ENCODE measurements at places on chromosomes 11 and 22.

- no peak for DNase-seq
These were observed 42.4 kb upstream of the TSKU start for GRCh38 chr11:76740772-76741171.

- DNase-seq, result no peak
These were observed 945.5 kb downstream of the OPCML start for GRCh38 chr11:132586801-132587200.

DNA sequence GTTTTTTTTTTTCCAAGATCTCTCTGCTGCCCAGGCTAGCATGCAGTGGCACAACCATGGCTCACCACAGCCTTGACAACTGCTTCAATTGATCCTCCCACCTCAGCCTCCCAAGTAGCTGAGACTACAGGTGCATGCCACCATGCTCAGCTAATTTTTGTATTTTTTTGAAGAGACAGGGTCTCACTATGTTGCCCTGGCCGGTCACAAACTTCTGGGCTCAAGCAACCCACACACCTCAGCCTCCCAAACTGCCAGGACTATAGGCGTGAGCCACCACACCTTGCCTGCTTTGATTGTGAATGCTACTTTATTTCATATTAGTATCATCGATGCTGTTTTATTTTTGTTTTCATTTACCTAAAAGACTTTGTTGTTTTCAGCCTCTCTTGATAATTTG lies 81.5 kb upstream of the GNAZ start:
- DNase-seq, result no peak

- no peak for DNase-seq
These were observed 15.5 kb upstream of the CTSD start for GRCh38 chr11:1779034-1779805.

DNA sequence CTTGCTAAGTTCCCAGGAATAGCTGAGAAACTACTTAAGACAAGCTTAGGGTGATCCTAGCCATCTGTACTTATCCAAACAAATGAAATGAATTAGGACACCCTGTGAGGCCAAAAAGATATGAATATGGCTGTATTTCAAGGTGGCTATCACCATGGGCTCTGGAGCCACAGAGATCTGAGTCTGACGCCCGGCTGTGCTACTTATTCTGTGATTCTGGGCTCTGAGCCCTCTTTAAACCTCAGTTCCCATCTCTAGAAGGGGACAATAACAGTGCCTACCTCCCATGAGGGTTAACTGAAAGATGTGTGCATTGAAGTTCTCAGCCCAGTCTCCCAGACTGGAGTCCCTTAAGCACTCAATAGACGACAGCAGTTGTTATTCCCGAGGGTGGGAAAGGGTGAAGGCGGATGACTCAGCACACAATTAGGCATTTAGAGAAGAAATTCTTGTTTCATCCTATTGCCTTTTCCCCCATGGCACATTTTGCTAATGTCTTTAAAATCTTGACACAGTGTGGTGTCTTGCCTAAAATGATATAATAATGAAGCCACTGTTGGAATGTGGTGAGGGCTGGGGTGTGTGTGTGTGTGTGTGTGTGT lies 132.5 kb downstream of the ADAMTS15 start:
- peak; percentile 95 for DNase-seq

DNA sequence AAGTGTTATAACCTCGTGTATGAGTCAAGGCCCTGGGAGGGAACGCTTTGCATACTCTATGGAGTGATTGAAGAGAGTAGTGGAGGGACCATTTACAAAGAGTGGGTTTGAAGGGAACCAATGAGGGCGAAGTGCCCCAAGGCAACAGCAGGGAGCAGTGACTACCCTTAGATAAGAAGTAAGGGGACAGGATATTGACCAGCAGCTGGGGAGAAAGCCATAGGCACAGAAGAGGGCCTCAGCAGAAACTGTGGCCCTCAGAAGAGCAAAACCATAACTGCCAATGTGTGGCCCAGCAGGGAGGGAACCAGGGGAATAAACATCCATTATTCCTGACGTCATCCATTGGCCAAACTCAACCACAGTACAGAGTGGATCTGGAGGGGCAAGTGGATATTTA lies 24.7 kb downstream of the PARVA start:
- DNase-seq, result no peak

- DNase-seq, result no peak
These were observed 421 bp upstream of the PRR33 start for GRCh38 chr11:1892116-1892515.

DNA sequence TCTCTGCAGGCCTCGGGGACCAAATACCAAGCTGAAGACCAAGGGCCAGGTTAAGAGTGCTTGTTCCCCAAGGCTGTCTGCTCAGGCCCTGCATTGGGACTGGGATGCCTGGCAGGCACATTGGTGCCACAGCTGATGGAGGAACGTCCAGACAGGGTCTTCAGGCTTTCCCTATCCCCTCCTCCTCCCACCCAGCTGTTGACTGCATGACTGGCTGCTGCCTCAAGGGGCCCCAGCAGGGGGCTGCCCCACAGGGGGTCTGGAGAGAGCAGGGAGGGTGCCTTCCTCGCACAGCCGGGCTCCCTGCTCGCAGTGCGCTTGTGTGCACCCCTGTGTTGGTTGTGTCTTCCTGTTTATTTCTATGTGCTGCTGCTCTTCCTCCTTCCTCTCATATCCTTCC lies 9.9 kb downstream of the RCOR2 start:
- no peak for DNase-seq

GRCh38 chr11:95853138-95853537 lies 62.8 kb downstream of the CEP57 start:
- no peak for DNase-seq

DNA sequence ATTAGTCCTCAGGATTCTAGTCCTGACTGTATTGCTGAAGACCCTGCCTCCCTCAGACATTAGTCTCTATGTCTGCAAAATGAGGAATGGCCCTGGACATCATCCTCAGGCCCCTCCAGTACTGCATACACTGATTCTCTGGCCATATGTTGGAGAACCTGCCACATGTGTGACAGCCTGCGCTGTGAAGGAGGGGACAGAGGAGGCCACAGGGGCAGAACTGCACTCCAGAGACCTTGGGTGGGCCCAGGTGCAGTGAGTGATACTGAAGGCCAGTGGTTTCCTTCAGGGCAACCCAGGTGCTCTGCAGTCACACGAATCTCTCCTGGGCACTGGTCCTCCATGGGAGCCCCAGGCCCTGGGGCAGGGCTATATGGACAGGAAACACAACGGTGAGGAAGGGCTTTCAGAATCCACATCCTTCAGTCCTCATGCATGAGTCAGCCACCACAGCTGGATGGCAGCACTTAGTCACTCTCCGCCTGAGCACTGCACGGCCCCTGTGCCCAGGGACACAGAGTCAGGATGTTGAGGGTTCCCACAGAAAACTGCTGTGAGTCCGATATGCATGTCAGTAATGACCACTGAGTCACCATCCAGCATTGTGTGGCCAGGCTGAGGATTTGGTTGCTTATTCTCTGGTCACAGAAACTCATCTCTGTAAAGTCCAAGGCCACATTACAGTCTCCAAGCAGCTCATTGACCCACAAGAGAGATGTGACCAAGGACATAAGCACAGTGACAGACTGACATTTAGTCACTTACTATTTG lies 39.7 kb downstream of the ME3 start:
- DNase-seq, result peak; percentile 85

DNA sequence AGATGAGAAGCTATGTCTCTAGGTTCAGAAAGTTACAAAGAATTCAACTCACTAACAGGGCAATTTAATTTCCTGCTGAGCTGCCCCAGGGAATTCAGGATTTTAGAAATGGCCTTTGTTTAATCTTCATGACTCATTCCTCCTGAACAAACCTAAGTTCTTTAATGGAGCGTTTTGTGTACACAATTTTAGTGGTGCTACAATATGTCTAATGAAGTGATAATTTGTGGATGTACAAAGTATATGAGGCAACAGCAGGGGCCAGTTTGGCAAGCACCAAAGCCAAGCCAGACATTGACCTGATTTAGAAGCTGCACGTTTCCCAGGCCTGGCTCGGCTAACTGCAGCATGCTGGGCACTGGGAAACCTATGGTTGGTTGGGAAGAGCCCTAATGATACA lies 34.4 kb upstream of the HEPHL1 start:
- peak; percentile 73 for DNase-seq

GRCh38 chr11:40877981-40878380 lies 581.5 kb downstream of the LRRC4C start:
- DNase-seq, result no peak

Measured in fibroblast of the aortic adventitia (primary cell).